GM18507 (cell line): ENCODE measurements at places on chromosomes 3 and 15.

DNA sequence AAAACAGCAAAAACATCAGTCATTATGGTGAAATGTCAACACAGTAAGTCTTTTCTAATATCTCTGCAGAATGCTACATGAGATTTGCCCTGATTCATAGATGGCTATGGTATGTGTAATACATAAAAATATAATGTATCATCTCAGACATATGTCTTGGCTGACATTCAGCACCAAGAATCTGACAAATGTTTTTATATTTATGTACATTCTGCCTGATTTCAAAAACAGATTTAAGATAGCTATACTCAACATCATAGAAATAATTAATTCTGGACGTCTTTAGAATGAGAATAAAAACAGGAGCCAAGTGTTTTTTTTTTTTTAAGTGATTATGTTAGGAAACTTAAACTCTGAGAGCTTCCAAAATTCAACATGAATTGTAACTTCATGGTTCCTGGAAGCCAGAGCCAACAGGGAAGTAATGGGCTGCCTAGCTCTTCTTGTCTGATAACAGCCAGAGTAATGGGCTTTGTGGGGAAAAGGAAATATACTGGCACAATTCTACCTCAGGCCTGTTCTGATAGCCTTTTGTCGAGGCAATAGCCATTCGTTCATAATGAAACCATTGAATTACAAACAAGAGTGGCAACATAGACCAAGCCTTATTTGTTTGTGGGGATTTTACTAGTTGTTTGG lies 184.4 kb downstream of the VGLL4 start:
- DNase-seq: no peak

DNA sequence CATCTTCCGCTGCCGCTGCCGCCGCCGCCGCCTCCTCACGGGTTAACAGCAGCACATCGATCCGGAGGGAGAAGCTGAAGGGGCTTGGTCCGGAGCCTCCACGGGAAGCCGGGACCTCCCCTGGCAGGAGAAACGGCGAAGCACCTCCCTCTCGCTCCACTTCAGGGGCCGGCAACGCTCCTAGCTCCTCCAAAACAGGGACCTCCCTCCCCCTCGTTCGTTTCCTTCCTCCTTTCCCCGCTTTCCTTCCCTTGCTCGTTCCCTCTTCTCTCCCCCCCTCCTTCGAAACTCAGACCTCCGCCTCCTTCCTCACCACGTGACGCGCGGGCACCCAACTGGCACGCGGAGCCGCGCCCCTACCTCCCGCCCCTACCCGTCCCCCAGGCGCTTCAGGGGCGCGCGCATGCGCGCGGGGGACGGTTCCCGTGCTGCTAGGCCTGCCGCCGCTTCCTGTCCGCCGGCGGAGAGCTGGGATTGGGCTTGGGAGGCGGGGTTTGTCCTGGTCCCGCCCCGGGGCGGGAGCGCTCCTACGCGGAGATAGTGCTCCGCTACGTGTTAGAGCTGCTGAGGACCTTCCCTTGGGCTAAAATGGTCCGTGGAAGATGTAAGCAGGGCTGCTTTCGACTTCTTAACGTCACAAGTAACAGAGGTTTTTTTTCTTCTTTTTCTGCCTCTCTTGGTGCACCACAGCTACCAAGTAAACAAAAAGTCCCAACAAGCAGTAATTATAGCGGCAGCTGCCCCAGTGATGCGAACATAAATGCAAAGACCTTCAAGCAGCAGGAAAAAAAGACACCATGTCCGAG lies at the start of gene ADAM10:
TSS of gene ADAM10 (minus strand) at position 176 of the 806 bp plus-strand sequence. CDS start at position 3, 173 bp downstream.
- peak; percentile 100 for DNase-seq

DNA sequence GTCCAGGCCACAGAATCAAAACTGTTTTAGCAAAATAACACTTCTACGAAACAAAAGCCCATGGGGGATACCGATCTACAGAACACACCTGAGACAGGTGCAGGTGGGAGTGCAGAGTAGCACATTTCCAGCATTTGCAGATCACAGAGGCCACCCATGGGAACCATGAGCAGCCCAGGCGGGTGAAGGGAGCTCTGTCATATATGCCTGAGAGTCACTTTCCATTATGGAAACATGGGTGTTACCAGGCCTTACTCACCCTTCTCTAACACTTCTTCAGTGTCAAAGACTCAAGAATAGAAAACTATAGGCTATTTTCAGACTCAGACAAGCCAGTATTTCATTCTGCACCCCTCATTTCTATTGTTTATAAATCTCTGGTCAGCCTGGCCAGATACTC lies 3.5 kb downstream of the PLA1A start:
- DNase-seq: no peak

GRCh38 chr15:85785887-85786780 lies 8.6 kb downstream of the KLHL25 start:
- DNase-seq: no peak

GRCh38 chr3:46895204-46895660 lies 17.7 kb downstream of the PTH1R start:
- DNase-seq: peak; percentile 51
